Lung (tissue), 17 donors: ENCODE measurements at places on chromosomes 4 and X. TPM values are rescaled to one million over a fixed set of nuclear protein-coding genes. Genes with fewer than 3 reads are reported as not detected.

DNA sequence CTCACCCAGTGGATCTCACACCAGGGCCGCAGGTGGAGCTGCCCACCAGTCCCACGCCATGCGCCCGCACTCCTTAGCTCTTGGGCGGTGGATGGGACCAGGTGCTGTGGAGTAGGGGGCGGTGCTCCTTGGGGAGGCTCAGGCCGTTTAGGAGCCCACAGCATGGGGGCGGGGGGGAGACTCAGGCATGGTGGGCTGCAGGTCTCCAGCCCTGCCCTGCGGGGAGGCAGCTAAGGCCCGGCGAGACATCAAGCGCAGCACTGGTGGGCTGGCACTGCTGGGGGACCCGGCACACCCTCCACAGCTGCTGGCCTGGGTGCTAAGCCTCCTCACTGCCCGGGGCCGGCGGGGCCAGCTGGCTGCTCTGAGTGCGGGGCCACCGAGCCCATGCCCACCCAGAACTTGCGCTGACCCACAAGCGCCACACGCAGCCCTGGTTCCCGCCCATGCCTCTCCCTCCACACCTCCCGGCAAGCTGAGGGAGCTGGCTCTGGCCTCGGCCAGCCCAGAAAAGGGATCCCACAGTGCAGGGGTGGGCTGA is 312.9 kb upstream of the GIMD1 start:
- H3K4me1 ChIP-seq, result no peaks in the 10 kb centered on the region
- H3K4me3 ChIP-seq, result no peak overlapping the region
- DNase-seq, result no peak
- no peaks in the 10 kb centered on the region for H3K36me3 ChIP-seq

The MUC7 gene
- total RNA-seq, result not detected

The GPR173 gene
- 3.1 TPM for total RNA-seq

The CNKSR2 gene
- total RNA-seq, result 41.4 TPM

The BMX gene
- 4.0 TPM for total RNA-seq

GRCh38 chr4:76311896-76312331 is 5.4 kb downstream of the STBD1 start:
- no peak overlapping the region for H3K4me3 ChIP-seq
- no peak for DNase-seq
- H3K27ac ChIP-seq, result no peak overlapping the region
- H3K27me3 ChIP-seq, result no peaks in the 10 kb centered on the region

The UGT2B15 gene
- 0.15 TPM for total RNA-seq
